ENCODE measurements at places on chromosomes 4 and X.

DNA sequence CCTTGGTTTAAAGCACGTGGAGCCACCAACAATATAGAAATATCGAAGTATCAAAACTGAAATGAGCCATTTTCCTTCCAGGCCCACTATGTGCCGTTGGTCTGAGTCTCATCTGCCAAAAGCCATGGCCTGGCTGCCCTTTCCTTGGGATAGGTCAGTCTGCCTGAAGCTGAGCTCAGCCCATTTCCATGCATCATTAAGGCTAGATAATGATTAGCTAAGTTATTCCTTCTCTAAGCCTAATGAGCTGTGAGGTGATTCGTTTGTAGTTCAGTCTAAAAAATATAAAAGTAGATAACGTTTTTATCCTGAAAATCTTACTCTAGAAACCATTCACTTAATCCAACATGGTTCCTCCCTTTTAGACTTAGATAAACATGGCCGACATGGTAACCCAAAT, 936.2 kb upstream of the LCORL start:
- DNase-seq = no peak

DNA sequence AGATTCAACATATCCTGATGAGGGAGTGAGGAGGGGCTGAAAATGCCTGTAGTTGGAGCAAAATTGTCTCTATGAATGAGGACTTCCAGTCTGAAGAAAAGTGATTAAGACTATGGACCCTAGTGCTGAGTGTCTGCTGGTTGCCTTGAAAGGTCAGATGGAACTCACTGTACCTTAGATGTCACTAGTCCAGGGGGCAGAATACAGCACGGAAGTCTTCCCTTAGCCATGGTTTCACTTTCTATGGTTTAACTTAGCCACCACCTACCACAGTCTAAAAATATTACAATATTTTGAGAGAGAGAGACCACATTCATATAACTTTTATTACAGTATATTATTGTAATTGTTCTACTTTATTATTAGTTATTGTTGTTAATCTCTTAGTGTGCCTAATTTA, 223.1 kb downstream of the FMR1NB start:
- DNase-seq = no peak

DNA sequence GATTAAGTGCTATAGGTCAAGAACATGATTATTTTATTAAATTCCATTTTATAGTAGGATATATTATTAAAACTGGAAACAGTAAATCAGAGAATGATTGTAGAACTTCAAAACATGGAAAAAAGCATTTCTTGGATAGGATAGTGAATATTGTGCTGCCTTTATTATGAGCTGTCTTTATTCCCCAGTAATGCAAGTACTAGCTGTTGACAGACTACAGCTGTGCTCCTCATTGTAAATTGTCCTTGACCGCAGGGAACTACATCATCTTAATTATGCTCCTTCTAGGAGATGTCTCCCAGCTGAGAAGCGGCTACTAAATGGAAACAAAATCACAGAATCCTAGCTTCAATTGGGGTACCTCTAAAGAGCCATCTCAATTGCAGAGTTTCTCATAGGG, 1457.2 kb upstream of the PCDH7 start:
- DNase-seq = no peak

DNA sequence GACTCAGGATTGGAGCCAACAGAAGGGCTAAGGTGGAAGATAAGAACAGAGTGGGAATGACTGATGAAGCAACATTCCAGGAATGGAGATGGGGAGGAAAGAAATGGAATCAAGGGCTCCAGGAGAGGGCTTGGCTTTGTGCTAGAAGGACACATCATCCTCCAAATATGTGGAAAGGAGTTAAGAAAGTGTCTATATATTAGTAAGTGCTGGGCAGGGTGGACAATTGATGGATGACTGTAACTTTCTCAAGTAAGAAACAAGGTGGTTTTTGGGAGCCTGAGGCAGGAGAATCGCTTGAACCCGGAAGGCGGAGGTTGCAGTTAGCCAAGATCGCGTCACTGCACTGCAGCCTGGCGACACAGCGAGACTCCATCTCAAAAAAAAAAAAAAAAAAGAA, 71.6 kb upstream of the NFKB1 start:
- peak; percentile 47 for DNase-seq

- no peak for DNase-seq
Measured at GRCh38 chrX:2159393-2159792, 341.4 kb downstream of the DHRSX start.

- DNase-seq = no peak
Measured at GRCh38 chr4:3243136-3243780, 5.7 kb upstream of the MSANTD1 start.

- no peak for DNase-seq
Measured at GRCh38 chrX:56785442-56785841, 56.4 kb downstream of the NBDY start.

GRCh38 chr4:48334900-48335384, 6.4 kb upstream of the SLAIN2 start:
- no peak for DNase-seq

DNA sequence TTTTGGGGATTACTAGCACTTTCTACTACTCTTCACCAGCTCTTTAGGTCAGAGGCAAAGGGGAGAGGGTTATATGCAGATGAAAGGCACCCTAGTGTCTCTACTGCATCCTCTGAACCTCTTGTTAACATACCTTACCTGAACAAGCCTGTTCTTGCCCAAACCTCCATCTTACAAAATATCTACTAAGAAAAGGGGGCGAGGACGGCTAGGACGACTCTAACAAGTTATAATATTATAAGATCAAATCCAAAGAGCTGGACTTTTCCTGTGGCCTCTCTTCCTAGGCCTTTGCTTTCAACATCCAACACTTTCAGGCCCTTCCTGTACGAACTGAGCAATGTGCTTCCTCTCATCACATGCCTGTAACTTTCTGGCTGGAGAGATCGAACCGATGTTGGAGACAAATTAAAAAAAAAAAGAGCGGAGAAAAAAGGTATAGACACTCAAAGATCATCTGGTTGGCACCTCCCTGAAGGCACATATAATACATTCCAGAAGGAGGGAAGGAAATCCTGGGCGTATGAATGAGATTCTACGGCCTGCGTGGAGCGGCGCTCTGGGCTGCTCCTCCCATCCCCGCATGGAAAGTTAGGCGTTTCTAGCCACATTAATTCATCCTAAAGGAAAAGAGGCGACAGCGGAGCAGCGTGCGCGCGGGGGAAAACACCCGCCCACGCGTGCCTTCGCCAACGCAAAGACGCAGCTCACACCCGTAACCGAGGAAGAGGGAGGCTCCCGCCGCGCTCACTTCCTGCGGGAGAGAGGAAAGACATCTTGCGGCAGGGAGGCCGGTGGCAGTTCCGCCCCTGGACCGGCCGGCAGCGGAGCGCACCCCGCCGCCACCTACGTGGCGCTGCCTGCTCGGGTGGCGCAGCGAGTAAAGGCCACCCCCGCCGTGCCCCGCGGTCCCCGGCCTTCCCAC, 808 bp downstream of the PRDM5 start:
- DNase-seq = peak; percentile 31

- DNase-seq = no peak
Measured at GRCh38 chrX:154021131-154021611, 1.5 kb upstream of the IRAK1 start.

- DNase-seq = peak; percentile 38
Measured at GRCh38 chr4:81166458-81167160, 48.4 kb downstream of the PRKG2 start.

GRCh38 chr4:139756391-139757180, 91.0 kb downstream of the MGST2 start:
- no peak for DNase-seq

- DNase-seq = no peak
Measured at GRCh38 chr4:78939667-78940008, 400 bp upstream of the PAQR3 start.

DNA sequence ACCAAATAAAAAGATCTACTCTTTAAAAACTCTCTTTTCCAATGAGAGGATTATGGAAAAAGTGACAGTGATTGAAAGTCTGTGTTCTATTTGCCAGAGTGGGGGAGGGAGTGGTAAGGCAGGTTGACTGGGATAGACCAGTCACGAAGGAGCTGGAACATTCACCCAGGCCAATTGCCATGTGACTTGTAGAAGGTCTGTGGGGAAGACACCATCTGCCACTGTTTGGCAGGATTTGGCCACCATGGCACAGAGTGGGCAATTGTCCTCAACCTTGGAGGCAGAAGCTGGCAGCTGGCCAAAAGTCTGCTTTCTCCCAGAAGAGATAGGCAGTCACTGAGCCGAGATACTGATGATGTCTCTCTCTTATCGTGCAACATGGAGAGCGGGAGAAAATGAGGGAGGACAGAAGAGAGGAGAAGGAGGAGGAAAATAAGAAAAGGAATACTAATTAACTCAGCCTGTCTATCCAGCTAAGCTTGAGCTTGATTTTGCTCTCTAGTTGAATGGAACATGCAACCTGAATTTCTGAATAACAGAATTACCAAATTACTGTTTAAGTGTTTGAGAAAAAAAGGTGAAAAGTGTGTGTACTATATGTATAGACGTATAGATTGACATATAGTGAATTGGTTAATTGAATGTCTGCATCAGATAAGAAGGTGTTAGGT, 267.1 kb downstream of the ARHGAP24 start:
- DNase-seq = no peak

DNA sequence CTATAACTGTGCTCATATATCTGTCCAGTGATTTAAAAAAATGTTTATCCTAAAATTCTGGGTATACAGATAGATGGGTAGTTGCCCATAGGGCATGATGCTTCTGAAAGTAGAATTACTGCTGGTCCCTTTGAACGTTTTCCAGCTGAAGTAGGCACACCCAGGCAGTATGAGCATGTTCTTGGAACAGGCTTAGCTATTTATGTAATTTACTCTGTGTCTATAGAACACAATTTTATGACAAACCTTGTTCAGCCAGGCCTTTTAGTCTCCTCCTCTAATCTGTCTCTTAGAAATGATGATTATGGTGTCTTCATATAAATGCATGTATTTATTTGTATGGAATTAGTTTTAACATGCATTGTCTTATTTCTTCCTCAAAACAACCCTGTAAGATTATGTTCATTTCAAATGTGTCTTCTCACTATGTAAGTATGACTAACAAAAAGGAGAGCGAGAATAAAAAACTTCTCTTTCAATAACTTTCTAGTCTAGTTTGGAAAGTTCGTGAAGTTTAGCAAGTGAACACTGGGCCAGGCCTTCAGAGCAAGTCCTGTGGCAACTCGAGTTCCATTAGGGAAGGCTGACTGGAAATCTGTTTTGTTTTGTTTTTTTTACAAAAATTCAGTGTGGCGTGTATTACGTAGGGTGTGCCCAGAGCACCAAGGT, 142.0 kb downstream of the AFF1 start:
- DNase-seq = no peak

GRCh38 chr4:62199291-62199810, 999.2 kb downstream of the ADGRL3 start:
- DNase-seq = no peak

- DNase-seq = no peak
Measured at GRCh38 chr4:42609051-42609450, 47.9 kb downstream of the ATP8A1 start.

DNA sequence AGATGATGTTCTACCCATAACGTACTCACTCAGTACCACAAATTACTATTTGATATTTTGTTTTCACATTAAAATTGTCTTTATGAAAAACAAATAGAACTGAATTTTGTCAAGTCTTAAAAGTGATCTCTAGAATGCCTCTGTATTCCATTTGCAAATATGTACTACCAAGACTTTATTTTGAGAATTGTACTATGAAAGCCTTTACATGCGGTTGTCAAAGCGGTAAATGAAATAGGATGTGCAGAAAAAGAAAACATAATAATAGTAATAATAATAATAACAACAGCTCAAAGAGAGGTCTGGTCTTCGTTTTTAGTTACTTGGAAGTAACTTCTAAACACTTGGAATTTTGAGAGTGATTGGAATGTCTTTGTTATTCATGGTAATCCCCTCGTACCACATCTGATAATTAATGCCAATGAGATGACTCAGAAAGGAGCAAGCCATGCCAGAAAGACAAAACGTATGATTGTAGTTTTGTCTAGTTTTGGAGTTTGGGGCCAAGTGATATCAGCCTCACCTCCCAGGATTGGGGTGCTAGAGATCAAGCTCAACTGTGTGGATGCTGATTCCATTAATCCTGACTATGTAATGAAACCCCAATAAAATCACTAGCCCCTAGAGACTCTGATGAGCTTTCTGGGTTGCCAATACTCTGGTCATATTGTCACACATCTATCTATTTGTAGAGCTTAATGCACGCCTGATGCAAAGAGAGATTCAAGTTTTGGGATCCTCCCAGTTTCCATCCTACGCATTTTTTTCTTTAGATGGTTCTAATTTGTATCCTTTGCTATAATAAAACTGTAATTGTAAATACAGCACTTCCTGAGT, 20.2 kb upstream of the CTSO start:
- DNase-seq = no peak

DNA sequence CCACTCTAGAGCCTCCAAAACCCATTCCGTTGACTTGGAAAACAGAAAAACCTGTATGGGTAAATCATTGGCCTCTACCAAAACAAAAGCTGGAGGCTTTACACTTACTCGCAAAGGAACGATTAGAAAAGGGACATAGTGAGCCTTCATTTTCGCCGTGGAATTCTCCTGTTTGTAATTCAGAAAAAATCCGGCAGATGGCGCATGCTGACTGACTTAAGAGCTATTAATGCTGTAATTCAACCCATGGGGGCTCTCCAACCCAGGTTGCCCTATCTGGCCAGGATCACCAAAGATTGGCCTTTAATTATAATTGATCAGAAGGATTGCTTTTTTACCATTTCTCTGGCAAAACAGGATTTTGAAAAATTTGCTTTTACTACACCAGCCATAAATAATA, 60.8 kb downstream of the ZNF732 start:
- DNase-seq = no peak

DNA sequence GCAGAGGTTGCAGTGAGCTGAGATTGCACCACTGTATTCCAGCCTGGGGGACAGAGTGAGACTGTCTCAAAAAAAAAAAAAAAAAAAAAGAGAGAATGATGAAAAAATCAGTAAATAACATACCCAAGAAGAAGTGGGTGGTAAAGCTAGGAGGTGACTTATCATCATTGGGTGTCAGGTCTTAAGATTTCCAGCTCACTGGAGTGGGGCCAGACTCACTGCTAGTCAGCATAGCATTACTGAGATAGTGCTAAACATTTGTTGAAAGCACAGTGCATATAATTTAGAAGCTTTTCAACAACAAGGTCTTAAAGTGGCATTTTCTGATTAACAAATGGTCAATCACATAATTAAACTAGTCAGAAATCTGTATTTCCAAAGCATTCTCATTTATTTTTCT, 221.8 kb upstream of the GYPA start:
- no peak for DNase-seq

- DNase-seq = no peak
Measured at GRCh38 chrX:112851161-112851779, 10.6 kb upstream of the AMOT start.

DNA sequence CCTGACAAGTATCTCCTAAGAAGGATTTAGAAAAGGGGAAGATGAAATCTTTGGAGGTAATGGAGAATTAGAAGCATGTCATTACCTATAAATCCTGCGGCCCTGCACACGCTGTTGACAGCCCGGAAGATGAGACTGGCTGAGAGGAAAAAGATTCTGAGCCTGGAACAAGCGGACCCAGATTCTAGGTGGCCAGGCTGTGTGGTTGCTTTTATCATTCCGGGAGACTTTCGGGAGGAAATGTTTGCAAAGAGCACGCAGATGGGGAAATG, 5.8 kb upstream of the PPP2R3B start:
- no peak for DNase-seq

Measured in GM04504 (cell line).